ENCODE measurements at places on chromosomes 16 and 17.

DNA sequence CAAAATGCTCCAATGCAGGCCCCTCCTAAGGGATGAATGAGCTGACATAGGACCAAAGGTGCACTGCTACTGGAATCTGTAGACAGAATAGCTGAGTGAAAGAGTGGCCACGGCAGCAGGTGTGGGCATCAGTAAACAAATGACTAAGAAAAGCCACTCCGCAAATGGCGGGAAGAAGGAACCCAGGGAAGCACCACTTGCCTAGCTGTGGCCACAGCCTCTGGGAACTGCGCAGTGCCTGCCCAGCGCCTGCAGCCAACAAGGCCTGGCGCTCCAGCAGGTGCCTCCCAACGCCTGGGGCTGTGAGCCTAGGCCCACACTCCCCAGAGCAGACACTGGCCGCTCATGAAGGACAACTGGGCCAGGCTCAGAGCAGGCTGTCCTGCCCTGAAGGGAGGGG is 11.8 kb downstream of the PEMT start:
- DNase-seq, result no peak

- DNase-seq, result no peak
Observed at GRCh38 chr16:11256661-11257130, 692 bp upstream of the SOCS1 start.

DNA sequence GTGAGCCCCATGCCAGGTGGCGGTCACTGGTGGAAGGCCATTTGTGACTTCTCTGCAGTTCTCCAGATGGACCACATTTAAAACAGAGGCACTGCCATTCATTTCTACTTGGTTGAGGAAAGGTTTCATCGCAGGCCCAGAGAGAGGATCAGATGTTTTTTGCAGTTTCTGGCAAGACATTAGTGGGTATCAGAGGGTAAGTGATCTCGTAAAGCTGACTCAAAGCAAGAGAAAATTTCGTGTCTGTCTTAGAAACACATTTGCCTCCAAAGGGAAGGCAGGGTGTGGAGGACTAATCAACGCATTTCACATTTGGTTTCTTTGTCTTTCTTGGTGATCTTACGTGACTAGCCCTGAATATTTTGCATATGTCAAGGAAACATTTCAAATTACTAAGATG is 81.8 kb downstream of the PRKCB start:
- DNase-seq, result no peak

- no peak for DNase-seq
Observed at GRCh38 chr16:51401673-51402072, 250.6 kb upstream of the SALL1 start.

Measured in KBM-7 (cell line).